Stimulated activated CD8-positive, alpha-beta memory T cell treated with anti-CD3 and anti-CD28 coated beads, Interleukin-4, amount 100 ng/mL, for 1 hour (primary cell): ENCODE measurements at places on chromosomes 2 and 18.

GRCh38 chr18:5744659-5745058 lies 150.7 kb downstream of the TMEM200C start:
- no peak for DNase-seq

GRCh38 chr2:127762846-127763245 lies 48.1 kb downstream of the WDR33 start:
- no peak for DNase-seq

- no peak for DNase-seq
These were observed 54.1 kb upstream of the AQP4 start for GRCh38 chr18:26919627-26920026.

DNA sequence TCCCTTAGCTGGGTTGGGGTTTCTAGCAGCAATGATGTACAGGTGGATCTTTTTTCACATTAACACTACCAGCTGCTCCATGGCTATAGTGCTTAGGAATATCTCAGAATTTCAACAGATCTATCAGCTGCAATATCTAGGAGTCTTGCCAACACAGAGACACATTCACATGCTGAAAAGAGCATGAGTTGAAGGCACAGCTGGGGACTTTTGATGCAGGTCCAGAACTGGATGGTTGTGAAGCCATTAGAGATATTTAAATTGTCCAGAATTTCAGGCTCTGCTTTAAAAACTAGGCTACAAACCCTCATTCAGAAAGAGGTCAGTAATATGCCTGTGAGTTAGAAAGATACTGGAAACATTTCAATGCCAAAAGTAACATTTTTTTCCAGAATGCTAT lies 122.2 kb upstream of the CCDC195 start:
- no peak for DNase-seq

DNA sequence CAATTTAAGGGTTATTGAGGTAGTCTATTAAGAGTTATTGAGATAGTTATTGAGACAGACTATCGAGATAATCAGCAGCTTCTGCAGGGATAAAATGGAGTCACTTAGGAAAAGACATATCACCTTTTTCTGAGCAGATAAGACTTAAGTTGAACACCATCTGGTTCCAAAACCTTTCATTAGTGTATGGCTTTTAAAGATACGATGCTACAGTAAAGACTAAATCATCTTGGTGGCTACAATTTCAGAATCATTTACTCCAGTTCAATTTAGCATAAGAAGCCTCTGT lies 68.6 kb upstream of the DNAJC10 start:
- DNase-seq, result no peak

DNA sequence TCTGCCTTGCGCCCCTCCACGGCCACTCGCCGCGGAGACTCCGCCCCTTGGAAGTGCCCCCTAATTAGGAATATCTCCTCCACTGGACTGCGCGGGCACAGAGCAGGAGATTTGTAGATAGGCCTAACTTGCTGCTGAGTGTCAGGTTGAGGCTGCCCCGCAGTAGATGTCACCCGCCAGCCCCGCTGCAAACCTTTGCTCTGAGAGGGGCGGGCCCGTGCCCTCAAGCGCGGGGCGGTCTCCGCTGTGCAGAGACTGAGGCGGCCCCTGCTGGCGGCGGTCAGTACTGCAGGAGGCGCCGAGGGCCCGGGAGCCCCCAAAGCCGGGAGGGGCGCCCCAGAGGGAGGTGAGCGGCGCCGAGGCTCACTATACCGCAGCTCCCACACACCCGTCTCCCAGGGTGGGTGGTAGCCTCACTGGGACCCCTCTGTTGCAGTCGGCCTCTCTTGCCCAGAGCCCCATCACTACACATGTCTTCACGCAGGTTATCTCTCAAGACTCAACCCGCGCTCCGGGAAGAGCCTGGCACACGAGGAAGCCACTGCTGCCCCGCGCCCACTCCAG lies 2.9 kb upstream of the NEURL3 start:
- DNase-seq, result peak; percentile 81

DNA sequence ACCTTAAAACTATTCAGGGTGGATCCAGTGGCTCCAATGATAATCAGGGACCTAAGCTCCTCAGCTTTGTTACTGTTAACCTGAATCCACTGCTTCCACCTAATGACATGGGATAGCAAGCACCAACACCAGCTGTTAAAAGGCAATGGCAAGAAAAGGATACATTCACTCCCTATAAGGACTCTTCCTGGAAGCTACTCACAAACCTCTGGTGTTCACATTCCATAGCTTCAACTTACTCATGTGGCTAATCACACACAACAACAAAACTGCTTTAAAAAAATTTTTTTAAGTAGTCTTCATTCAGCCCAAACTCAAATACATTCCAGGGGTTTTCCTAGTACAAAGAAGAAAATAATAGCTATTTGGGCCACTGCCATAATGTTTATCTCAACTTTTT lies 24.5 kb downstream of the ROCK2 start:
- DNase-seq, result no peak

DNA sequence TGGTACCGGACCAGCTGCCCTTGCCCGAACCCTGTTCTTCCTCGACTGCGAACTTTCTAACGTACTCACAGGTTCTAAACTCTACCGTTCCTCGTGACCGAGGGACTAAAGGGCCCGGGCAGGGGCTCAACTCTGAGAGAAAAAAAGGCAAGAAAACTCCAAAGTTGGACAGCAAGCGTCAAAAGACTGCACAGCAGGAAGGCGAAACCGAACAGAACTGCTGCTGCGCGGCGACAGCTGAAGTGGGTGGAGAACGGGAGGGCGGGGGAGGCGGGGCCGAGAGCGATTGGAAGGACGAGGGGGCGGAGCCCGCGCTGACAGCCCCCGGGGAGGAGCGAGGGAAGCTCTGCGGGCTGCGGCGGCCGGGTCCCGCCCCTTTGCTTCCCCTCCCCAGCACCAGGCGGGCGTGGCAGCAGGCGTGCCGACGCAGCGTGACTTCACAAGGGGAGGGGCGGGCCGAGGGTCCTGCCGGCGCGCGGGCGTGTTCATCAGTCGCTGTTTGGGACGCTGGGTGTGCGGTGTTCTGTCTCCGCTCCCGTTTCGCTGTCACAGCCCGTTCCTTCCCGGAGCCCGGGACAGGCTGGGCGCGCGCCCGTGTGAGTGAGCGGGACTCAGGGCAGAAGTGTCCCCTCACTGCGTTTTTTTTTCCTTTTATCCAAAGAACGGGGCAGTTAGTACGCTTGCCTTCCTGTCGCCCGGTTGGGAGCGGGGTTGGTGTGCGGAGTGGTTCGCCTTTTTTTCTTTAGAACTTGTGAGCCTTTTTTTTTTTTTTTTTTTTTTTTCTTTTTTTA lies at the start of gene NABP1:
TSS of gene NABP1 (plus strand) at position 491 of the 791 bp plus-strand sequence. CDS start 479 bp downstream, outside the sequence.
- DNase-seq, result peak; percentile 97

GRCh38 chr2:25062511-25062917 lies 20.6 kb downstream of the EFR3B start:
- DNase-seq, result no peak

DNA sequence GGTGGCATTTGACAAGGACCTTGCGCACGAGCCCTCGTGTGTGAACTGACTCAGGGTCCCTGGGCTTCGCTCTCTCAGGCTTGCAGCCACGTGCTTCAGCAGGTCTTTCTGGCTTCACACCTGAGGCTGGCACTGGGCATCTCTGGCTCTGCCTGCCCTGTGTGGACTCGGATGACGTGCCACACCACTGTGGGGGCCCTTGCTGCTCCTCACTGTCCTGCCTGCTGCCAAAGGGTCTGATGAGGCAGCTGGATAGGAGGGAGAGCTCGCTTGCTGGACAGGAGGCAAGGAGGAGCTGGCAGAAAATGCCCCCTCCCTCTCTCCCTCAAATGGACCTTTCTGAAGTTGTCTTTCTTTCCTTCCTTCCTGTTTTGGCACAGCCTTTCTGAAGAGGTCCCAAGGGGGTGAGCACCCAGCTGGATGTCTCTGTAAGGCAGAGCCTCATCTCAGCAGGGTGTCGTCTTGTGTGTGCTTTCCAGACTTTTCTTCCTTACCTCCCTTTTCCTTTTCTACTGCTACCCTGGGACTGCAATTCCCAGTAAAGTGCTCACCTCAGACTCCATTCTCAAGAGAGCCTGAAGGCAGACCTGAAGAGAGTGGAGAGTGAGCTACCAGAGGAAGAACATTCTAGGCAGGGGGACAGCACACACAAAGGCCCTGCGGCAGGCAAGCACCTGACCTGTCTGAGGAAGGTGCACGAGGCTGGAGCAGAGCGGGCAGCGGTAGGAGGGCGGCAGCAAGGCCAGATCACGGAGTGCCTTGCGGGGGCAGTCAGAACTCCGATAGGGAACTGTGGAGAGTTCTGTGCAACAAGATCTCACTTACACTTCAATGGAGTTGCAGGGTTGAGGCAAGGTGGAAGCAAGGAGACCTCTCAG lies 5.3 kb downstream of the PER2 start:
- no peak for DNase-seq

- DNase-seq, result no peak
These were observed 32.4 kb downstream of the SLC66A2 start for GRCh38 chr18:79919089-79919488.

DNA sequence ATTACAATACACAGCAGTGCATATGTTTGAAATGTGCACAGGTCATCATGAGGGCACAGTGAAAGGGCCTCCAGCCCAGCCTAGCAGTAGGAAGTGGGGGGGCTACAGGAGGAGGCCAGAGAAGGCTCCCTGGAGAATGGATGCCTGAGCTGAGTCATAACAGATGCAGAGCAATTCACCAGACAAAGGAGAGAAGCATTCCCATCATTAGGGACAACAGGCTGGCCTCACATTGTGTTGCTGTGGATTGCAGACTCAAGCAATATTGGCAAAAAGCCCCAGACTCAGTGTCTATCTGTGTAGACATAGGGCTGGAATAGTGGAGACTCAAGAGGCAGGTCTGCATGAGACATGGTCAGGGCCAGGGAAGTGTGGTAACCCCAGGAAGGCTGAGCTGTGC lies 329.9 kb downstream of the DLGAP1 start:
- no peak for DNase-seq

GRCh38 chr2:125679903-125680302 lies 976.1 kb upstream of the GYPC start:
- no peak for DNase-seq

DNA sequence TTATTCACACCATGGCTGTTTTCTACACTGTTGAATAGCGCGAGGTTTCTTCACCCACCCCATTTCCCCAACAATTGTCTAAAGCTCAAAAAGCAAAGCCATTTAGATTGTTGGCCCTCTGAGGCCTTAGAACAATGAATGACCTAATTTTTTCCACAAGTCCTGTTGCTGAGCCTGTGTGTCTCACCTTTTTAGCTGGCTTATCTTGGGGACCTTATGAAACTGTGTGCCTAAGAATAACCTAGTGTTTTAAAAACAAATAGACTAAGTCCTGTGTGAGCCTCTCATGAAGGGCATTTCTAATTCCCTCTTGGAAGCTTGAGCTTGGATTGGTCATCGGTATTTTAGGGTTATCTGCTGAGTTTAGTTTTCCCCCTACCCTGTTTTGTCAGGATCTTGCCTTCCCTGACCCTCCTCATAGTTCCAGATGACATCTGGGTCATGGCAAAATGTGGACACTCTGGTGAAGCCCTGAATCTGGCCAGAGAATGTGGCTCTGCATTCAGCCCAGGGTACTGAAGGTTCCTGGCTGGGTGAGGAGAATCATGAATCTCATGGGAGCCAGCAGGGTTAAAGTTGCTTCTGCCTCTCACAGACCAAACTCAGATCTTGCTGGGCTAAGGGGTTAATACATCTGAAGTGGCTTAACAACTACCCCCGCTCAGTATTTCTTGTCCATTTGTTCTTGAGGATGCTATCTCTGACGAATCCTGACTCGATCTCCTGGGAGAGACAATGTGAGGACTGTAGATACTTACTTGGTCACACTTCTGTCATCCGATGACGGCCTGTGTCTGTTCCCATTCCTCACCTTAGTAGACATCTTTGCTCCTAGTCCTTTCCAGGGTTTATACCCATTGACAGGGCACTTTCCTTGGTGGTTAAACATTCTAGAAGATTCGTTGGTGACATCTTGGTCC lies 104.2 kb upstream of the MAP4K3 start:
- no peak for DNase-seq

- DNase-seq, result no peak
These were observed 31.1 kb upstream of the SATB2 start for GRCh38 chr2:199488772-199489400.

DNA sequence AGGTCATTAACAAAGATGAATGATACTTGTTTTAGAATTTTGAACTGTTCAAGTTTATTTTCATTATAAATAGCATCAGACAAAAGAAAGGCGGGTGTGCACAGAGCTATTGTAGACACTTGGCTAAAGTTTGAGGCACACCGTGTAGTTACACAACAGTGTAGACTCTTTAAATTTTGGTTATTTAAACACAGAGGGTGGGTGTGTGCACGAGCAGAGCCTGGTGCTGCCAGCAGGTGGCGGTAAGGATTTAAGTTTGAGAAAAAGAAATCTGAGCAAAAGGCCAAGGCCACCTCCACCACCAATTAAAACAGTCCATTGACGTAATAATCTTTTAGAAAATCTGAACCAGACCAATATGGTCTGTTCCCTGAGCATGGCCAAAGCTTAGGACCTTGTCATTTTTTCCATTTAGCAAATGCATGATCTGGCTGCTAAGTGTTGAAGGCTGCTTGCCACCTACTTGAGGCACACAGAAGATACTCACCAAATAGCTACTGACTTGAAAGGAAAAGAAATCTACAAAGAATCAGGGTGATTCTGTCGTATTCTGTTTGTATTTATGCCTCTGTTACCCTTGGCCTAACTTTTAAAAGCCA lies 14.3 kb downstream of the COPS7B start:
- DNase-seq, result no peak

GRCh38 chr18:10896851-10897250 lies 252.5 kb downstream of the PIEZO2 start:
- DNase-seq, result no peak

DNA sequence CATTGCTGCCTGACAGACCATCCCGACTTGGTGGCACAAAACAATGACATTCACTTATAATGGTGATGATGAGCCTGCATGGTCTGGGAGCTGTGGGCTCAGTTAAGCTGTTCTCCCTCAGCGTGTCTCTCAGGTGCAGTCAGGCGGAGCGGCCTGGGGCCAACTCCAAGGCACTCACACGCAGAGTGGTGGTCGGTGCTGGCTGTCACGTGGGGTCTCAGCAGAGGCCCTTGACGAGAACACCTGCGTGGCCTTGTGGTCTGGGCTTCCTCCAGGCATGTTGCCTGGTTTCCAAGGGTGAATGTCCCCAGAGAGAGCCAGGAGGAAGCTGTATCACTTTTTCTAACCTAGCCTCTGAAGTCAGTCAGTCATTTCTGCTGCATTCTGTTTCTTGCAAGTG lies 29.8 kb downstream of the ARMC9 start:
- DNase-seq, result no peak

- DNase-seq, result no peak
These were observed 138.7 kb downstream of the ALPK2 start for GRCh38 chr18:58490238-58490637.

DNA sequence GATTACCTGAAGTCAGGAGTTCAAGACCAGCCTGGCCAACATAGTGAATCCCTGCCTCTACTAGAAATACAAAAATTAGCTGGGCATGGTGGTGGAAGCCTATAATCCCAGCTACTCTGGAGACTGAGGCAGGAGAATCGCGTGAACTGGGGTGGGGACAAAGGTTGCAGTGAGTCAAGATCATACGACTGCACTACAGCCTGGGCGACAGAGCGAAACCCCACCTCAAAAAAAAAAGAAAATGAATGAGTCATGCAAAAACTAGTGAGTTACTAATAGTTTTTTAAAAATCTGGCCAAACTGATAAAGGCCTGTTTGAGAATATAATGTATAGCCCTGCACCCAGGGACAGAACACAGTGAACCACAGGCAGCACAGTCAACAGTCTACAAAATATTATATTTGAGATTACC lies 17.5 kb downstream of the AFG3L2 start:
- DNase-seq, result no peak
